ENCODE measurements at places on chromosomes 12 and 14. TPM values are rescaled to one million over a fixed set of nuclear protein-coding genes. Genes with fewer than 3 reads are reported as not detected.

Gene KLHL28
- 10.9 TPM for total RNA-seq

Gene KRT6A
- 1.2 TPM for total RNA-seq

GRCh38 chr12:67813456-67813904 is 164.9 kb downstream of the DYRK2 start:
- DNase-seq = no peak

DNA sequence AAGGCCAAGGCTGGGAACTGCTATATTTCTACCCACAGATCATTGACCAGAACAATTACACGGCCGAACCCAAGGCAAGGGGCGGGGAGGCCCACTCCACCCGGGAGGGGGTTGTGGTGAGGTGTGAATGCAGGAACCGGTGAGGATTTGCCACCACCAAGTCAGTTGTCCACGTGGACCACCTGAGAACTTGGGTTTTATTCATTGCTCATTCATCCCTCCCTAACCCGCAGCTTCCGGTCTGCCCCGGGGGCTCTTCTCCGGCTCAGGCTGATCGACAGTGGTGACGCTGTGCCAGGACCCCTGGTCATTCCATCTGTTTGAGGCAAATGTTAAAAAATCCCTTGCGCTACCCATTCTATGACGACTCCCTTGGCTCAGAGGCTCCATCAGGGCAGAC is 127.7 kb upstream of the RTL1 start:
- DNase-seq = no peak

DNA sequence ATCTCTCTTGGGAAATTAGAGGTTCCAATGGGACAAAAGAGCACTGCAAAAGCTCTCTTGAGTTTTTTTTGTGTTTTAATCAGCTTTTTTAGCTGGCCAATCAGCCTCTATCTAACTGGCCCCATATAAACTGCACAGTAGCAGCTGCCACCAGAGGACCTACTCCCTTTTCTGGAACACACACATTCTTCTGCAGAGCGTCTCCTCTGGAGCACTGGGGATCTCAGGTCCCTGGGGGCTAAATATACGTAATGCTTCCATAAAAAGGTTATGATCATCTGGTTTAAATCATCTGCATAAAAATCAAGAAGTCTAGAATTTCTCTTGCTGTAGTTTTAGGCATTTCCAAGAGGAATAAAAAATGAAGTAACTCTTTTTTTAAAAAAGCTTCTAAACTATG is 32.3 kb downstream of the TSPAN8 start:
- no peak for DNase-seq

- DNase-seq = no peak
Observed at GRCh38 chr12:57614178-57614947, 3.1 kb downstream of the ARHGEF25 start.

- DNase-seq = no peak
Observed at GRCh38 chr12:46516238-46516932, 143.8 kb upstream of the SLC38A2 start.

Measured in left cardiac atrium (tissue), 4 donors.